Pancreas (tissue), 10 donors: ENCODE measurements at places on chromosomes 2 and 18.

DNA sequence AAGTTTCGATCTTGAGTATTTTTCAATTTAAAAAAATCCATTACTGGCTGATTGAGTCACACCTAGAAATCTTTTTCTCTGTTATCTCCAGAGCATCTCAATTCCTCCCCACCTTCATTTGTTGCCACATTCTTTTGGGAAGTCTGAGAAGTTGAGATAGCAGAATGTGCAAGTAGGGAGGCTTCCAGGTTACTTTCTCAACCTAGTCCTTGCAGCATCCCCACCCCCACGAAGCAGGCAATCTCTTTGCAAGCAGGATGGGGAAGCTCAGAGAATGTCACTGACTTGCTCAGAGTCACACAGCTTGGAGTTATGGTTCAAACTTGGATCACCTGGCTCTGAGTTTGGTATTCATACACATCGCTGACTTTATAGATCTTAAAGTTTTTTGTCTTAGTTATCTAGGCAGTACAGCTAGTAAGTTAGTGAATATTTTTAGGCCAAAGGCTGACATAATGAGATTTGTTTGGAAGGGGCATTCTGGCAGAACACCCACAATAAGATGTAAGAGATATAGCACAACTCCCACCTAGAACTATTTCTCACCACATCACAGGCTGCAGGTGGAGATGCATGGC, 25.9 kb upstream of the LCLAT1 start:
- H3K27me3 ChIP-seq = no peaks in the 10 kb centered on the region
- DNase-seq = no peak
- H3K36me3 ChIP-seq = no peaks in the 10 kb centered on the region

- no peaks in the 10 kb centered on the region for H3K36me3 ChIP-seq
- H3K27ac ChIP-seq = no peak overlapping the region
- no peaks in the 10 kb centered on the region for H3K4me1 ChIP-seq
- H3K27me3 ChIP-seq = no peaks in the 10 kb centered on the region
Measured at GRCh38 chr2:43131051-43131889, 95.1 kb downstream of the ZFP36L2 start.

DNA sequence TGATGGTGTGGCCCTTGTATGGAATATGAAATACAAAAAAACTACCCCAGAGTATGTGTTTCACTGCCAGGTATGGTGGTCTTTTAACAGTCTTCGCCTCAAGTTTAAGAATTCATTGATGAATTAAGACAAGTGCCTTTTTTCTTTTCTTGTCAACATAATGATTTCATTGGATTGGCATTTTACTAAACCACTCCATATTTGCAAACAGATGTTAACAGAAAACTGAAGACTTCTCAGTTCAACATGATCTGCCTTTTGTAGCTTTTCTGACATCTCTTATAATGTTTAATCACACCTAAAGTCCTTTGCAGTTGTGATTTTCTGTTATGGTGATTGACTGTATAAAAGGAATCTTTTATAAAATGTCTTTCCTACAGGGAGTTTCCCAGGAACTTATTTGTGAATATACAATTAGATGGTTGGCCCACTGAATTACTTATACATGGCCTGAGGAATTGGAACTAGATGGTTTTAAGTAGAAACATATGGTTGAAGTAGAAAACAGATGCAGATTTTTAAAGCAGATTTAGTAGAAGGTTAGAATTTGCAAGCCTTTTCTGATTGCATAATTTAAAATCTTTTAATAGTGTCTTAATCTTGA, 39.7 kb downstream of the DYNC1I2 start:
- H3K4me1 ChIP-seq = peaks cover 3% of the 10 kb centered on the region
- H3K27me3 ChIP-seq = no peaks in the 10 kb centered on the region
- peaks cover 8% of the 10 kb centered on the region for H3K36me3 ChIP-seq
- H3K4me3 ChIP-seq = no peak overlapping the region
- no peak overlapping the region for H3K27ac ChIP-seq

- H3K27ac ChIP-seq = peak overlapping the region; percentile 52
- peaks cover 43% of the 10 kb centered on the region for H3K4me1 ChIP-seq
- H3K27me3 ChIP-seq = no peaks in the 10 kb centered on the region
Measured at GRCh38 chr2:241309684-241310117, 5.8 kb downstream of the HDLBP start.

DNA sequence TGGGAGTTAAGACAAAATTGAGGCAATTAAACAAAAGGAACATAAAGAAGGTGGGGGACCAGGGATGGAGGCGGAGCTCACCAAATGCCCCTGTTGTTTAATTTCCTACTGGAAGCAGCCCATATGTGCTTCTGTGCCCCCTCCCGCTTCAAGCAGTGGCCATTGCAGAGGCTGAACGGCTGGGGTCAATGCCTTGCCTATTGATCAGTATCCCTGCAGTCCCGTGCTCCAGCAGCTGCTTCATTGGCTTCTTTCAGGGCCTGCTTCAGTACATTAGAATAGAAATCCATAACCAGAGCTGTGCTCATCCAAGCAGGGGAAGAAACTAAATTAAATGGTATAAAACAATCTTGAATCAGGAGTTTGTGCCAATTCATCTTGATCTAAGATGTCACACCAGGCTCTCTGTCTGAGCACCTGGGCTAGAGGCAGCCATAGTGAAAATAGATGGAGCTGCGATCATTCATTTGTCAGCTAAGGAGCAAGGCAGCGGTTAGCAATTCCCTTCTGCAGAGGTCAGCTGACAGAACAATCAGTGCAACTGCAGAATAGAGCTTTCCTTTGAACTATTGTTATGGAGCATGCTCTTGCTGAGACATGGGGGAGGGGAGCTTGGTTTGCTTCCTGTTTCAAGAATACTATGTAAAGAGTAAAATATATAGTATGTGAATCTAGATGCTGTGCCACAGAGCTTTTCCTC, 222.4 kb downstream of the WDR7 start:
- no peaks in the 10 kb centered on the region for H3K27me3 ChIP-seq
- DNase-seq = no peak
- H3K4me1 ChIP-seq = no peaks in the 10 kb centered on the region
- H3K27ac ChIP-seq = no peak overlapping the region
- no peak overlapping the region for H3K4me3 ChIP-seq

DNA sequence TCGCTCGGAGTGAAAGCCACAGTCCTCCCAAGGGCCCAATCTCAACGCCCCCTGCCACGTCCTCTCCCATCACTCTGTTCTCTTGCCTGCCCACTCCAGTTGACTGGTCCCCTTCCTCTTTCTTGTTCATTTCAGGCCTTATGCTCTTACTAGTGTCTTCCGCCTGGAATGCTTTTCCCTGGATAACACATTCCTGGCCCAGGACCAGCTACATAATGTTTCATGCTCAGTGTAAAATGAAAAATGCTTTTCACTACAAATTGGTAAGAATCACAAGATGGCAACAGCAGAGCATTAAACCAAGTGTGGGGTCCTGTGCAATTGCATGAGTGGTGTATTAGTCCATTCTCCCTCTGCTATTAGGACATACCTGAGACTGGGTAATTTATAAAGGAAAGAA, 417.2 kb upstream of the KLHL29 start:
- no peaks in the 10 kb centered on the region for H3K4me1 ChIP-seq
- no peak for DNase-seq
- H3K36me3 ChIP-seq = no peaks in the 10 kb centered on the region
- H3K27ac ChIP-seq = no peak overlapping the region
- H3K4me3 ChIP-seq = no peak overlapping the region

DNA sequence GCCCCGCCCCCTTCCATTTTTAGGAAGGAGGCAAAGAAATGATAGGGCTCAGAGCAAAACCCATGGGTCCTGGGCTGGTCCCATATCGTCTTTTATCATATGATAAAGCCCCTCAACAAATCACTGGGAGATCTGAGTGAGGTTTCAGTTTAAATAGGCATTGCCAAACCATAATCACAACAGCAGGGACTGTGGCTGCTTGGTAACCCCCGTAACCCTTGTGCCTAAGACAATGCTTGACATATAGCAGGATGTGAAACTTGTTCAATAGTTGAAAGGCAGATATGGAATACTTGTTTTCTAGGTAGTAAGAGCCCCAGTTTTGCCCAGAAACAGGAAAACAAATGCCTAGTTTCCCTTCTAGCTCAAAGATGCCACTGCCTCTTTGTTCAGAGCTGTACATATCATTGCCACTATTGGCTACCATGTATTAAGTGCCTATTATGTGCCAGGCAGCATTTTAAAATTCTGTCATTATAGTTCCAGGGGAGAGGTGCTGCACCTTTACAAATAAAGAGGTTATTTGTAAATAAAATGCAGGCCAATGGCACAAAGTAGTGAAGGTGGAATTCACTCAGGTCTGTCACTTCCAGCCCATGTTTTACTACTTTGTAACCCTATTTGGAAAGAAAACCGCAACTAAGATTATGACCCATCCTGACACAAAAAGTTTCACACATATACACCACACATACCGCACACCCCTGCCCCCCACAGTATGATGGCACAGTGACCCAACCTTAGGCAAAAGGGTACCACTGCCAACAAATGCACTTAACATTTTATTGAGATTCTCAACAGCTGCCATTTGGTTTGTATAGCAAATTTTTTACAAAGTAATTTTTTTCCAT, 14.2 kb downstream of the NAGK start:
- H3K4me1 ChIP-seq = no peaks in the 10 kb centered on the region
- H3K36me3 ChIP-seq = no peaks in the 10 kb centered on the region
- DNase-seq = no peak
- no peaks in the 10 kb centered on the region for H3K27me3 ChIP-seq
- no peak overlapping the region for H3K27ac ChIP-seq
